ENCODE measurements at places on chromosomes 1 and 21.

- H3K4me1 ChIP-seq: no peaks in the 10 kb centered on the region
- peaks cover 34% of the 10 kb centered on the region for H3K27me3 ChIP-seq
- H3K27ac ChIP-seq: no peak overlapping the region
- no peaks in the 10 kb centered on the region for H3K36me3 ChIP-seq
- no peak overlapping the region for H3K4me3 ChIP-seq
- no peak for DNase-seq
Observed at GRCh38 chr1:2847086-2847985, 45.8 kb upstream of the TTC34 start.

- H3K27me3 ChIP-seq: no peaks in the 10 kb centered on the region
- H3K27ac ChIP-seq: no peak overlapping the region
- no peak overlapping the region for H3K4me3 ChIP-seq
- H3K4me1 ChIP-seq: peaks cover 12% of the 10 kb centered on the region
Observed at GRCh38 chr1:55147524-55147923, 67.6 kb downstream of the USP24 start.

- DNase-seq: no peak
- H3K27me3 ChIP-seq: no peaks in the 10 kb centered on the region
- H3K4me1 ChIP-seq: no peaks in the 10 kb centered on the region
- H3K36me3 ChIP-seq: no peaks in the 10 kb centered on the region
- no peak overlapping the region for H3K27ac ChIP-seq
Observed at GRCh38 chr1:29415156-29415830, 179.0 kb downstream of the PTPRU start.

DNA sequence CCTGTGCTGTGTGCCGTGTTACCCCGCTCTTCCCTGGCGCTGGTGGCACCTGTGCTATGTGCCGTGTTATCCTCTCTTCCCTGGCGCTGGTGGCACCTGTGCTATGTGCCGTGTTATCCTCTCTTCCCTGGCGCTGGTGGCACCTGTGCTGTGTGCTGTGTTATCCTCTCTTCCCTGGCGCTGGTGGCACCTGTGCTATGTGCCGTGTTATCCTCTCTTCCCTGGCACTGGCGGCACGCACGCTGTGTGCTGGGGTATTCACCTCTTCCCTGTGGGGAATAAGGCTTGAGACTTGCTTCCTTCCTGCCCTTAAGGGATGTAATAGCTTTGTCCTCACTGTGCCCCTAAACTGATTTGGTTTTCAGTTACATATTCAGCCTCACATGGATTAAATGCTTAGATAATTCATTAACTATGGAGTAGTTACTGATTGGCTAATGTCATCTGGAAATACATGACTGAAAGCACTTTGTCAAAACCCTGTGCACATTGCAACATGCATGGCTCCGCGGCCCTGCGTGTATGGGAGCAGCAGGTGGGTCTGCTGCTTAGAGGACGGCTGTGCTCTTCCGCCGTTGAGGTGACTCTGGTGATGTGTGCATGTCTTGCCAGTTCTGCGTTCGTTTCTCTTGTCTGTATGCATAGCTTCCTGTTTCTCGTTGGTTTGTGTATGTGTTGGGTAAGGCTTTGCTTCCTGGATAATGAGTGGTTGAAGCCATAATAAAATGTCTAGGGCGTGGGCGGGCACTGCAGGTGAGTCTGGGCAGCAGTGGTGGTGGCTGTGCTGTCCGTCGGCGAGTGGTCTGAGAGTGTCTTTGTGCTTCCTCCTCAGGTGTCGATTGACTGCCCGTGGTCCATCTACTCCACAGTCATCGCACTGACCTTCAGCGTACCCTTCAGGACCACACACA is 17.9 kb upstream of the PWP2 start:
- peaks cover 8% of the 10 kb centered on the region for H3K4me1 ChIP-seq
- no peak overlapping the region for H3K27ac ChIP-seq
- no peak overlapping the region for H3K4me3 ChIP-seq
